ENCODE measurements at places on chromosomes 7 and 10.

GRCh38 chr7:87226495-87226894 is 7.0 kb upstream of the TMEM243 start:
- DNase-seq, result no peak

DNA sequence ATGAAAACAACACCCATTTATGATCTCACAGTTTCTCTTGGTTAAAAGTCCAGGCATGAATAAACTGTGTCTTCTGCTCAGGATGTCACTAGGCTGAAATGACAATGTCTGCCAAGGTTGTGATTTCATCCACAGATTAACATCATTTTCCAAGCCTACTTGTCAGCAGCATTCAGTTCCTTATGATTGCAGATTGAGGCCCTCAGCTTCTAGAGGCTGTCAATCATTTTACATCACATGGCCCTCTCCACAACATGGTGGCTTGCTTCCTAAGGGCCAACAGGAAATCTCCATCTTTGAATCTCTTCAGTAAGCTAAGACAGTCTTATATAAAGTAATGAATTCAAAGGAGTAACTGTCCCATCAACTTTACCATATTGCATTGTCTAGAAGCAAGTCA is 377.6 kb downstream of the ANKRD7 start:
- no peak for DNase-seq

GRCh38 chr10:97361537-97361901 is 27.0 kb upstream of the FRAT2 start:
- no peak for DNase-seq

GRCh38 chr10:45280113-45280760 is 35.2 kb downstream of the OR13A1 start:
- no peak for DNase-seq

DNA sequence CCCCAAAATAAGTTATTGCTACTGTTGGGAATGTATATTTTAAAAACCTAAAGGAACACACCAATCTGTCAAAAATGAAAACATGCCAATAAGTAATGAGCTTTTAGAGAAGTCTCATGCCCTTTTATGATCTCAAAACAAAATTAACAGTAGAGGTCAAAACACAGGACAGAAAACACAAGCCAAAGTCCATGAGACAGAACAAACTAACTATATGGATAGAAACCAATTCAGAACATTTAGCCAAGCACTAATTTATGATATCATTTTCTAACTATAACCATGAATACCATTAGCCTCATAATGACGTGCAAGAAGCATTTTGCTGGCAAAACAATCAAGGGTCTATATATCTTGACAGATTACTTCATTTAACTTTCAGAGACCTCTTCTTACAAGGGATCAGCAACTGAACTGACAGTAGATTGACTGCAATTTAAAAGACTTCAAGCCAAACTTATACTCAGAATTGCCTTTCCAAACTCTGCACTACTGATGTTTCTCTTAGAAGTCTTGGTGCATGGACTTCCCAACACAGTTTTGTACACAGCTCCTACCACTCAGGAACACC is 200.9 kb downstream of the DOCK4 start:
- DNase-seq, result no peak

GRCh38 chr10:96747734-96748550 is 27.6 kb upstream of the PIK3AP1 start:
- DNase-seq, result no peak

Measured in SHP77 treated with DMSO at 0.1 percent for 48 hours (cell line).